ENCODE measurements at places on chromosomes 2 and 18.

- no peak for DNase-seq
Observed at GRCh38 chr2:184125867-184126266, 472.5 kb upstream of the ZNF804A start.

- DNase-seq, result no peak
Observed at GRCh38 chr2:175847128-175847527, 154.9 kb downstream of the LNPK start.

GRCh38 chr2:1136846-1137245 is 186.2 kb downstream of the SNTG2 start:
- DNase-seq, result no peak

DNA sequence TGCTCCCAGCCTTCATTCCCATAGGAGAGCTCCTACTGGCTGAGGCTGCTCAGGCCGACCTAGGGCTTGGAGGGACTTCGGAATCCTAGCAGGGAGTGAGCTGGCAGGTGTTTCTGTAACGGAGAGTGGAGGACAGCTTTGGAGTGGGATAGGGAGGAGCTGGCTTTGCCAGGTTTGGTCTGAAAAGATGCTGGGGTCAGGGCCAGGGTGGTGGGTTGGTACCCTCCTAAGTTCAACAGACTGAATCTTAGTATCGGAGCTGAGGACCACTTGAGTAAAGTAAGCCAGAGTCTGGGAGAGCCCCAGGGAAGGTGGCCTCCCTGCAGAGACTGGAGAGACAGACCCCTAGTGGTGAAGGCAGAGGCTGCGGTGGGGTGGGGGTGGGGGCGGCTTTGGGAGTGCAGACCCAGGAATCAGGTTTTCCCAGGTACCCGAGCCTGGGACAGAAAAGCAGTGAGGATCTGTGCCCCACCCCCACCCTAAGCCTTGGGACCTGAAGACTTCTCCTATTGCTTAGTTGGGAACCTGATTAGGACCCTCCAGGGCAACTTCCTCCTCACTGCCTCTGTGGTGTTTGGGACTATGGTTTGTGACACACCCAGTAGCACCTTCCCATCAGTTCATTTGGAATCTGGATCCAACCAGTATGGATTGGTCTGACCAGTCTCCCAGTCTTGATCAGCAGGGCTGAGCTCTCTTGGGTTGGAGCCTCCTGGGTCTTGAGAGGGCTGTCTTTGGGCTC is 3.0 kb downstream of the CNNM4 start:
- peak; percentile 34 for DNase-seq

- peak; percentile 23 for DNase-seq
Observed at GRCh38 chr2:222671259-222672067, at the start of gene MOGAT1. MOGAT1 (plus strand) TSS chr2:222671658; CDS start chr2:222671786, 128 bp downstream.

- DNase-seq, result no peak
Observed at GRCh38 chr18:4578449-4578848, 123.3 kb upstream of the DLGAP1 start.

GRCh38 chr18:75041586-75041985 is 167.4 kb downstream of the PTGR3 start:
- peak; percentile 13 for DNase-seq

DNA sequence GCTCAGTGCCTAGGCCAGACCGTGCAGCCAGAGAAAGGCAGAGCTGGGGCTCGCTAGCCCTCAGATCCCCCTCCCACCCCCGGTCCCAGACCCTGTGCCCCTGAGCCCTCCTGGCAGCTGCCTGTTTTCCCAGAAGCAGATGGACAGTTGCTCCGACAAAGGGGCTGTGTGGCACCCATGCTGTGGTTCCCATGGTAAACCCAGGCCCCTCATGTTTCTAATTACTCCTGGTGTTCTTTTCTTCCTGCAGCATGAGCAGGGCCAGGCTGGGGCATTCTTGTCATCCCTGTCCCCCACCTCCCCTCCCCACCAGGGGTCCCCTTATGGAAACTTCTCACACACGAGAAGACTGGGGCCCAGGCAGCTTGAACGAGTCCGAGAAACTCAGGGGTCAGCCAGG is 269.6 kb downstream of the HAUS1 start:
- DNase-seq, result no peak

All from EL (cell line).